Type B pancreatic cell (in vitro differentiated cells): ENCODE measurements at places on chromosomes 16 and 17. TPM values are rescaled to one million over a fixed set of nuclear protein-coding genes. Genes with fewer than 3 reads are reported as not detected.

AOC3 gene
- total RNA-seq: 1.5 and 2.4 TPM in 2 replicates

CD79B gene
- total RNA-seq: not detected in 2 replicates

GUCY2D gene
- total RNA-seq: 0.29 and 0.43 TPM in 2 replicates

ZPBP2 gene
- total RNA-seq: not detected in 2 replicates

ABCC6 gene
- total RNA-seq: 5.9 and 10.4 TPM in 2 replicates

ACAP1 gene
- total RNA-seq: 3.2 and 8.3 TPM in 2 replicates

CACNA1G gene
- total RNA-seq: 1.9 and 27.8 TPM in 2 replicates

KRTAP2-3 gene
- 0.98 TPM in 1 of 2 replicates, not detected in the other for total RNA-seq

KRT36 gene
- total RNA-seq: 0.17 and 0.83 TPM in 2 replicates

TPSB2 gene
- not detected in 2 replicates for total RNA-seq

VASN gene
- total RNA-seq: 9.7 and 29.0 TPM in 2 replicates

HOXB5 gene
- 10.1 and 20.8 TPM in 2 replicates for total RNA-seq

RRAD gene
- total RNA-seq: 1.3 and 2.5 TPM in 2 replicates

FZD2 gene
- total RNA-seq: 3.6 and 54.4 TPM in 2 replicates

HEXD gene
- 47.5 and 49.7 TPM in 2 replicates for total RNA-seq

PRAC1 gene
- 0.88 TPM in 1 of 2 replicates, not detected in the other for total RNA-seq

SLFN13 gene
- total RNA-seq: 14.3 and 17.1 TPM in 2 replicates

CCL13 gene
- total RNA-seq: not detected in 2 replicates

BICDL2 gene
- 15.2 and 28.6 TPM in 2 replicates for total RNA-seq

FBXO39 gene
- 0.26 TPM in 1 of 2 replicates, not detected in the other for total RNA-seq
